Stimulated activated CD4-positive, alpha-beta T cell treated with anti-CD3 and anti-CD28 coated beads, Interleukin-2, amount 100 ng/mL, for 24 hours (primary cell): ENCODE measurements at places on chromosomes 3 and 15.

GRCh38 chr15:83046558-83047127, 20.4 kb downstream of the BTBD1 start:
- no peak for DNase-seq

DNA sequence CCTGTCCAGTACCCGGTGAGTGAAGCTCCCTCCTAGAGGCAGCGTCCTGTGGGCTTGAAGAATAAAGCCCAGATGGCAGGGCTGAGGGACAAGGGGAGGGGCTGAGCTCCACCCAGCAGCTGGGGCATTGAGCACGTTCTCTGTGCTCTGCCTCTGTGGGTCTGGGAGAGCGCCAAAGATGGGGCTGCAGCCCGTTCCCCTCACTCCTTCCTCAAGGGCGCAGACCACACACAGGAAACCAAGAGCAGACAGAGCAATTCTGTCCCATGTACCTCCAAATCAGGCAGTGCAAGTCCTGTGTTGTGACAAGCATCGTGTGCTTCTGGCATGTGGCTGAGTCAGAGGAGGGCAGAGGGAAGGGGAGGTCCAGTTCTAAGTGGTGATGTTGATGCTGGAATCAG, 15.7 kb upstream of the KIF23 start:
- no peak for DNase-seq

- no peak for DNase-seq
Measured at GRCh38 chr15:98714922-98715321, 66.6 kb downstream of the IGF1R start.

GRCh38 chr15:68098465-68098864, 44.4 kb downstream of the PIAS1 start:
- no peak for DNase-seq

GRCh38 chr3:40845447-40845846, 320.7 kb downstream of the ZNF621 start:
- no peak for DNase-seq

DNA sequence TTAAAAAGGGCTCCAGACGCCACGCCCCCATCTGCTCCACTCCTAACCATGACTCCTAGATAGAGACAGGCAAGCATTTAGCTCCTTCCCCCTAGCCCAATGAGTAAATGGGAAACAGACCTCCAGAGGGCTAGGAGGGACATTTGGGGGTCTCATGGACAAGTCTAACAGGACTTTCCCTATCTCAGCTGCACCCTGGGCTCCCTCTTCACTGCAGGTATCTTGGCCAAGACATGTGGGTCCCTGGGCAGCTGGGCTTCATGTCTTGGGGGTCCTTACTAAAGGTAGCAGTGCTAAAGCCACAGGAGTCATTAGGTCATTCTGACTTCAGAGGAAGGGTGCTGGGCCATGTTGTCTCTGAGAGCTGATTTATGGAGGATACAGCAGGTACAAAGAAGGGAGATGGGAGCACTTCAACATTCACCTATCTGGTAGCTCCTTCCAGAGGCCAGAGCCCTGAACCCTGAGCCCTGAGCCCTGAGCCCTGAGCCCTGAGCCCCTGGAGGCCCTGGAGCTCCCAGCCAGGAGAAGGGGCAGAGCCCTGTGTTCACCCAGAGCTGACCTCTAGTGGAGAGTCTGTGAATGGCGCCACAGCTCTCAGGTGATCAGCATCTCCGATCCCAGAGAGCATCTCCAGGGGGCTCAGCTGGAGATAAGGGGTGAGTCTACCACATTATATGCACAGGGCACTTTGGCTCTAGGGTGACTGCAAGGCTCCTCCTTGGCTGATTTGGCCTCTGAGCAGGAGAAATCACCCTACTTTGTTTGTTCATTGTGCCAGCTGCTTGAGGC, 40.1 kb upstream of the EPHB1 start:
- peak; percentile 52 for DNase-seq

DNA sequence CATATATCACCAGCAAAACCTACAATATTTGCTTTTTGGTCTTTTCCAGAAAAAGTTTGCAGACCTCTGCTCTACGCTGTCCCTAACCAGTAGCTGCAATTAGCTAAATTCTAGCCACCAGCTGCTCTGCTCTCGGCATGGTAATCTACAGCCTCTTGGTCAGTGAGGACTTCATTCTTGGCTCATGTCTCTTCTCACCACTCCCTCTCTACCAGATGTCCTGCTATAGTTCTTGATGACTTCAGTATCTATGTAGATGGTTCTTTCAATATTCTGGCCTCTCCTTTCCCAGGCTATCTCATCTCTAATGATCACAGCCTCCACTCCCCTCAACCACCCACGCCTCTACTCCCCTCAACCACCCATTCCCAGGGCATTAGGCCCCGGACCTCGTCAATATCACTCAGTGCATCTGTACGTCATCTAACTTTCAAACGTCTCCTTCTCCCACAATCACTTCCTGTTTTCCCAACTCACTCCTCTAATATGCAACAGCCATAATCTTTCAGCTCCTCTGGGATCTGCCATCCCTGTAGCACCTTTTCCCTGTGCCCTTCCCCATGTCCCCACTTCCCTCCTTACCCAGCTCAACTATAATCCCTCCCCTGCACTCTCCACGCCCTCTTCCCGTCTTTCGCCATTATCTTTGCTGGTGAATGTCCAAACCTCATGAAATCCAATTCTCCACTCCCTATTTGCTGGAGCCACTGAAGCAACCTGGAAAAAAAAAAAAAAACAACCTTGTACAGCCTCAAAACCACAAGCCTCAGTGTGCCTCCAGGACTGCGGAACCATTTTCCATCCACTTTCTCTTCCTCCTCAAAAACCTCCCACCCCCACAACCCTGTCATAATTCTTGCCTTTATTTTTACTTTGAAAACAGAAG, 429.4 kb upstream of the PROK2 start:
- DNase-seq = no peak

DNA sequence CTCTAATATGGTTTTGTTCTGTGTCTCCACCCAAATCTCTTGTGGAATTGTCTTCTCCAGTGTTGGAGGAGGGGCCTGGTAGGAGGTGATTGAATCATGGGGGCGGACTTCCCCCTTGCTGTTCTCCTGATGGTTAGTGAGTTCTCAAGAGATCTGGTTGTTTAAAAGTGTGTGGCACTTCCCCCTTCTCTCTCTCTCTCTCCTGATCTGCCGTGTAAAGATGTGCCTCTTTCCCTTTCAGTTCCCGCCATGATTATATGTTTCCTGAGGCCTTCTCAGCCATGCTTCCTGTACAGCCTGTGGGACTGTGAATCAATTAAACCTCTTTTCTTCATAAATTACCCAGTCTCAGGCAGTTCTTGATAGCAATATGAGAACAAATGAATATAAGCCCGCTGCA, 33.1 kb downstream of the RETNLB start:
- DNase-seq = no peak

DNA sequence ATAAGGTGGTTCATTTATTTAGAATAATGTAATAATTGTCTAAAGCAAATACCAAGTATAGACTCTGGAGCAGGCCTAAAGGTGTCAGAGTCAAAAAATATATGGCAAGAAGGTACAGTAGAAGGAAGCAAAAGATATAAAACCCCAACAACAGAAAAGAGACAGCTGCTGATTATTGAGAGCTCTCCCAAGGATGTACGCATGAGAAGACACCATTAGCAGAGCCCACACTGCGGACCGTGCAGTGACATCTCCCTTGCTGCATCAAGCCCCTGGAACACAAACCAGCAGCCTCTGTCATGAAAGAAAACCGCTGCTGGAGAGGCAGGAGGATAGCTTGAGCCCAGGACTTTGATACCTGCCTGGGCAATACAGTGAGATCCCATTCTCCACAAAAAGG, 18.0 kb upstream of the SLC6A20 start:
- DNase-seq = no peak

GRCh38 chr3:38689346-38689745, 39.9 kb upstream of the SCN5A start:
- DNase-seq = no peak

DNA sequence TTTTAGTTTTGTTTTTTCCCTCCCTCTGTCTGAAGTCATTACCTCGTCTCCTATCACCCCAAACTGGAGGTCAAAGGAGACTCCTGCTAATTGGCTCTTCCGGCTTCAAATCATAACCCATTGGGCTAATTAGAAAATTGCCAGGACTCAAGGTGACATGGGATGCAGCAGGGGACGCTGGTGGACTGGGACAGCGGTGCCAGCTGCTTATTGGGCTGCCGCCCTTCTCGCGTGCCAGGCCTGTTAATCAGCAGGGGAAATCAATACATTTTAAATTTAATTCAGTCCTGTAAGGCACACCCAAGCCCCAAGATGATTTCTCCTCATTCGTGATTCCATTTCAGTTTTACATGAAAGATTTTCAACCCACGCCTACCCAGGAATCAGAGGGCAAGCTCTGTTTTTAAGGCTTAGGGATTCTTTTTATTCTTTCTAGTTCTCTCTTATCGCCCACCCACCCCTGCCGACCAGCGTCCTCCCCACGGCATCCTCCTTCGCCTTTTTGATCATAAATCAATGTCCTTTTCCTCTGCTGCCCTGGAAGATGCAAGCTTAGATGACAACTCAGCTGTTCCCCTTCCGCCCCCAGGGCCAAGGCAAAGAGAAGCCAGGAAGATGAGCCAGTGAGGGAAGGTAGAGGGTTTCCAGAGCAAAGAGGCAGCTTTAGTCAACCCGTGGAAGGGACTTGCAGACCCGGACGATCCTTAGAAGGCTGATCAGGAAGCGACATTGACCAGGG, 329.6 kb downstream of the UACA start:
- no peak for DNase-seq

DNA sequence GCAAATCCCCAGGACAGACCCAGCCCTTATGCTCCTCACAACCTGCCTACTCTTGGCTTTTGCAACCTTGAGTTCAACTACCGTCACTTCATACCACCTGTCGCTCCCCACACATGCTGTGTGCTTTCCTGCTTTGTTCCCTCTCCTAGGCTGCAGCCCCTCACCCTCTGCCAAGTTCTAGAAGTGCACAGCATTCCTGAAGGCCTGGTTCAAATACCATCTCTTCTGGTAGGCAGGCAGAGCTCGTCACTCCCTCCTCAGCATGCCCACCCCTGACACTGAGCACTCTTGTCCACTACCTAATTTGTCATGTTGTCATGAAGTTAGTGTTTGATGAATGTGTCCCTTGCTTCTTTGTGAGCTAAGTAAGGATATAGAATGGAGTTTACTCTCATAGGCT, 129.6 kb downstream of the SEMA6D start:
- no peak for DNase-seq
